Suppressor macrophage treated with lipopolysaccharide for 1 hour (primary cell): ENCODE measurements at places on chromosomes 2 and 18.

DNA sequence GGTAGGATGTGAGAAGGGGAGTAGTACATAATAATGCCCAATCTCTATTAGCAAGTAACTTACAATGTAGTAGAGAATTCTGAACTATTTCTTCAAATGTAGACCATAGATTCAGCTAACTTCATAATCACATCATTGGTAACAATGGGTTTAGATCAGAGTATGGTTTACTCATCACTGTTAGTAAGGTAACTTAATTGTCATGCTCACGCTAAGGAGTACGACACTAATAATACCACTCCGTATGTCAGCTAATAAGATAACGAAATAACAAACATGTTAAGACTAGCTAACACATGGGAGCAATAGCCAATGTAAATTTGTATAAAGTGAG, 56.4 kb upstream of the CCDC141 start:
- DNase-seq: no peak

DNA sequence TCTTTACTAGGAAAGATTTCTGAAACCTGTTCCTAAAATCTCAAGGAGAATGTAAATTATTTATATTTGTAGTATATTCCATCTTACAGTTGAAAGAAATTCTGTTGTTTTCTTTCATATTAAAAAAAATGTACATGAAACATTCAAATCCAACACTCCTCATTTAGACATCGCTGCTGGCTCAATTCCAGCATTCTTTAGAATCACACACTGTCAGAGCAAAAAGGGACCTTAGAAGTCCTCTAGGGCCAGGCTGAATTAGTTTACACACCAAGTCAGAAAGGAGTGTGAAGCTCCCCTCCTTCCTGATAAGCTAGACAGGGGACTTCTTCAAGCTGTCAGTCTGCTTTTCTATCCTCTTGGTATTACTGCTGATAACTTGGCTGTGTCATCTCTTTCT, 158.6 kb upstream of the LTBP1 start:
- no peak for DNase-seq

DNA sequence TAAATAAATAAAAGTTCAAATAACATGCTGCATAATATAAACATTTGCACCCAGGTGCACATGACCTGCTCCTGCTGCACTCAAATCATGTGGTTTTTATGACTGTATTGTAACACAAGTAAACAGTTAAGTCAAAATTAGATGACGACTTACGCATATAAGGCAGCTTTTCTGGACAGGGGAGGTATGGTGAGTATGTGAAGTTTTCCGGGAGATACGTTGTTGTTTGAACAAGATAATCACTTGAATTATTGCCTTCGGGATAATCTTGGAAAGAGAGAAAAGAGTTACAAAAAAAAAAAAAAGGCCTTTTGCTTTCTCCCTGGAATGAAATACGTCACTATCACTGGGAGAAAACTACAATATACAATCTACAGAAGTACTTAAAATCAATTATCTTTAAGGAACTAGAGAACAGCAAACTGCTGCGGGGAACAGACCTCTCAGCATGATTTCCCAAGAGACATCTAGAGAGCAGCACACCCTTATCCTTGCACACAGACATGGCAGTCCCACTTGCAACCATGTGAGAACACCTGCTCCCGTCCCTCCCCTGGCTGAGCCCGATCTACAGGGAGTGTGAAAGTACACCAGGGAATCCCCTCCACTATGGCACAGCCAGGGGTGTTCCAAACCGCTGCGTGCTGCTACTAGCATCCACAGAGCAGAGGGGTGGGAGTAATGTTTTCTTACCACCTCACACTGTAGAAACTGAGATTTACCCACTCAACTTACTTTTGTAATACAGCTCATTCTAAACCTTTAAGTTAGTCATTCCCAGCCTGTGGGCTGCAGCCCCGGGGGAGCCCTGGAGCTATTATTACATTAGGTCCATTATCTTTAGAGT, 26.3 kb downstream of the B4GALT6 start:
- DNase-seq: peak; percentile 43

DNA sequence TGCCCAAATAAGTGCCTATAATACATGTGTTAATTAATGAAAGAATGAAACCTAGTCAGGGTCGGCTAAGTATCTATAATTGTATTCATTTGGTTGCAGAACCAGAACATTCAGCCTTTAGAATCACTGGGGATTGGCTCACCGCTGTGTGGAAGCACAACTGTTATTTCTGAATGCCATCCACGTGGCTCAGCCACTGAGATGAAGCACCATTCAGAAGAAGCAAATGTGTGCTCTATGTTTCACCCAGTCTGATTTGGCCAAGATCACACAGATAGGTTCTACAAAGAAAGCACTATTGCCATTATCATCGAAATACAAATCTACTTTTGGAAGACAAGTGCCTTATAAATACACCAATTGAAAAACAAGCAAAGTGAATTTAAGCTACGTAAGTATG, 30.6 kb upstream of the SPOPL start:
- no peak for DNase-seq
